ENCODE measurements at places on chromosomes 12 and 14.

GRCh38 chr12:104576980-104577580, 120.3 kb downstream of the CHST11 start:
- DNase-seq, result no peak

DNA sequence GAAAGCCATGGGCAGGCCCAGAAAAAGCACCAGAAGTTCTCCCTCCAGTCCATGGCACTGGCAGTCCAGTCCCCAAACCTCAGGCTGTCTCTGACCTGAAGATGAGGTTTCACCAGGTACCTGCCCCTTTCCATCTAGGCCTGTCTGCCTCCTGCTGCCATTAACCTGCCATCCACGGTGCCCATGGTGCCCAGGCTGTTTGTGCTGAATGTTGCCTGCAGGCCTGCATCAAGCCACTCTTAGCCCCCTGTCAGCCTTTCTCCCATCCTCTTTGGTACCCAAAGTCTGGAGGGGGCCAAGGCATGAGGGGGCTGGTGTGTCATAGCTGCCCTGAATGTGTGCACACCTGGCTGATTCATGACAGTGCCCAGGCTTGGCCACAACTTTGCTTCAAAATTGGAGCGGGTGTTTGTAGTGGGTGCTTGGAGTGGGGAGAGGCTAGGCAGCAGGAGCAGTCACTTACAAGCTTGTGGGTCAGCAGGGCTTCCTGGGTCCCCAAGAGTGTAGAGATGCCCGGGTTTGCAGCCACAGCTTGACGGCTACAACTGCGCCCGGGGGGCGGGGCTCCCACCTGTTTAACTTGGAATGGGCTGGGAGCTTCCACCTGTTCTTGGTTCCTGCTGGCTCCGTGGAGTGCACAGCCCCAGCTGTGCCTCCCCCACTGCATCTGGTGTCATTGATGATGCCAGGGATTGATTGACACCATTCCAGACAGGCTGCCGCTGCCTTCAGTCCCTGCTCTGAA, 88.5 kb downstream of the GPHN start:
- no peak for DNase-seq

DNA sequence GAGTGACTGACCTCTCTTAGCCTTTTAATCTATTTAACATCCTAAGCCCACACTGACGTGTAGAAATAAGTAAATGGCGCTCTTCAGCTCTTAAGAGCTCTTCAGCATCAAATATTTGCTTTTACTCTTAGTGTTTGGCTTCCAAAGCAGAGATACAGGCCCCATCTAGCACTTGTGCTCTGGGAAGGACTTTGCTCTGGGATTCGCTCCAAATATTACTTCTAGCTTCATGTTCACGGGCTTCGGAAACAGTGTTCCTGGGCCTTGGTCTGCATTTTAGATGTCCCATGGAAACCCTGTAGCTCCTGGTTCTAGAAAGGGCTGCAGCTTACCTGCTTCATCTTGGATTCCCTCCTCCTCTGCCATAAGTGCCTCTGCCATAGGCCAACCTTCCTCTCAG, 2.7 kb upstream of the NKX2-8 start:
- no peak for DNase-seq

- DNase-seq, result no peak
These were observed 8.8 kb upstream of the SLC24A4 start for GRCh38 chr14:92314182-92314581.

- DNase-seq, result no peak
These were observed 19.8 kb upstream of the AQP2 start for GRCh38 chr12:49930515-49931288.

DNA sequence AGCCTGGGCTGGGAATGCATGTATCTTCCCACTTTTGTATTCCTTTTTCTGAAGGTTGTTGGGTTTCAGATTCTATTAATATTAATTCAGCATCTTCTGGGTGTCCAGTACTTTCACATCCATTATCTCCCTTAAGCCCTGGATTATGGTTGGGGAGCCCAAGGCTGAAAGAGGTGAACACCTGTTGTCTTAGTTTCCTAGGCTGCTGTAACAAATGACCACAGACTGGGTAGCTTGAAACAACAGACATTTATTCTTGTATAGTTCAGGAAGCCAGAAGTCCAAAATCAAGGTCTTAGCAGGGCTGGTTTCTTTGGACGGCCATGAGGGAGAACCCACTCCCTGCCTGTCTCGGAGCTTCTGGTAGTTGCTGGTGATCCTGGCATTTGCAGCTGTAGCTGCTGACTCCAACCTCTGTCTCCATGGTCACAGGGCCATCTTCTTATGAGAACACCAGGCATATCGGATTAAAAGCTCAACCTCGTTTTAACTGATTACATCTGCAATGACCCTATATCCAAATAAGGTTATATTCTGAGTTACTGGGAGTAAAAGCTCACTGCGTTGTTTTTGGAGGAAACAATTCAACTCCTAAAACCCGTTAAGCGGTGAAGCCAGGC, 68.2 kb upstream of the CLMN start:
- no peak for DNase-seq

- DNase-seq, result no peak
These were observed 71.9 kb downstream of the BCL11B start for GRCh38 chr14:99199846-99200653.

DNA sequence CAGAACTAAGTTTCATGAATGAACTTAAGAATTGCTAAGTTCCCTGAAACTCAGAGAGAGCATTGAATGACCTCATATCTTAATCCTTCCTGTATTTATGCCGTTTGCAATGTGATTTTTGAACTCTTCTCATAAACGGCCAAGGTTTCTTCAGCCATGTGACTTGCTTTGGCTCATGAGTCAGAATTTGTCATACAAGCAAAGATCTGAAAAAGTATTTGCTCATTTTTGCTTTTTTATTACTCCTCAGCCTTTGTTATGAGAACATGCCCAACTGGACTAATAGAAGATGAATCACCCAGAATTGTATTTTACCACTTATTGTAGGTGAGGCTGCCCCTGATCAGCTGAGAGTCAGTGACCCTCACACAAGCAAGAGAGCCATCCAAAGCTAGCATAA, 693.8 kb downstream of the BCL11B start:
- no peak for DNase-seq

GRCh38 chr12:64221651-64222008, 466 bp downstream of the KICS2 start:
- peak; percentile 74 for DNase-seq

DNA sequence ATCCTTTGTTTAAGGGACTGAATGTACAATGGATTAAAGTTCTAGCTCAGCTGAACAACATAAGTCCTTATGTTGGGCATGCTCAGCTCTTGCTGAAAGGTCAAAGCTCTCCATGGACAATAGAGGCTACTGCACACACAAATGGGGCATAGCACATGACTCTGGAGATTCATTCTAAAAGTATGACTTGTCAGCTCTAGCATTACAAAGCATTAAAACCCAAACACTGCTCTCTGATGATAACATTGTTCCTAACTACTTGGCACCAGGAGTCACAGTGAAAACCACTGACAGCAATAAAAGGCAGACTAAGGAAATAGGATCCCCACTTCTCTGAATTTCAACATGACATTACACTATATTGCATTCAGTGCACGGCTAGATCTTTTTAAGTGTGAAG, 21.9 kb upstream of the FSCB start:
- DNase-seq, result peak; percentile 89

- DNase-seq, result no peak
These were observed 116.7 kb upstream of the MYL2 start for GRCh38 chr12:111037047-111037446.
